ENCODE measurements at places on chromosomes 7 and 10. TPM values are rescaled to one million over a fixed set of nuclear protein-coding genes. Genes with fewer than 3 reads are reported as not detected.

Gene PRKCQ
- 0.20 TPM for total RNA-seq

Gene FFAR4
- total RNA-seq, result 0.25 TPM

Gene EPO
- 6.4 TPM for total RNA-seq

Gene ASB10
- not detected for total RNA-seq

Gene FLNC
- 0.55 TPM for total RNA-seq

Gene BMPER
- total RNA-seq, result 6.9 TPM

Gene MASTL
- 2.6 TPM for total RNA-seq

Gene CYP2W1
- total RNA-seq, result 0.08 TPM

Gene PRLHR
- total RNA-seq, result not detected

Gene LDB3
- total RNA-seq, result 0.20 TPM

Gene CUTC
- 15.9 TPM for total RNA-seq

Gene FAM25C
- not detected for total RNA-seq

Gene CLDN4
- 1.7 TPM for total RNA-seq

Gene SLC29A4
- 2.9 TPM for total RNA-seq

Gene PHYH
- total RNA-seq, result 140 TPM

Gene TMEM270
- not detected for total RNA-seq

Gene ST8SIA6
- total RNA-seq, result 1.8 TPM

Gene CYP2C18
- total RNA-seq, result 110 TPM

Gene OR2A7
- total RNA-seq, result 1.9 TPM

Gene ELFN1
- total RNA-seq, result 17.5 TPM

Gene NFKB2
- total RNA-seq, result 9.0 TPM

Gene CTAGE4
- 1.4 TPM for total RNA-seq

Gene NUTM2D
- total RNA-seq, result 4.0 TPM

Gene SLC18A3
- total RNA-seq, result not detected

Gene ZNF239
- 0.40 TPM for total RNA-seq

Gene CLCN1
- not detected for total RNA-seq

Gene MSS51
- total RNA-seq, result 0.50 TPM

Gene RAMP3
- 5.8 TPM for total RNA-seq

Gene PNLIPRP1
- total RNA-seq, result 2.5 TPM

Gene NRP1
- total RNA-seq, result 20.6 TPM

Gene MBL2
- total RNA-seq, result 108 TPM

Gene POM121L12
- total RNA-seq, result not detected

Gene ACHE
- 0.48 TPM for total RNA-seq

Gene NACAD
- 0.05 TPM for total RNA-seq

Gene BICC1
- total RNA-seq, result 1.6 TPM

Gene SLC13A1
- total RNA-seq, result 0.13 TPM

Gene ANXA7
- total RNA-seq, result 89.9 TPM

Gene OR2A1
- total RNA-seq, result not detected

Gene RBP3
- total RNA-seq, result not detected

Gene NUTM2A
- total RNA-seq, result 1.1 TPM

Gene SEMA3C
- total RNA-seq, result 0.86 TPM

Gene HOXA2
- total RNA-seq, result 0.15 TPM

Gene VAX1
- total RNA-seq, result not detected

Gene CPA2
- 1.9 TPM for total RNA-seq

Gene HABP2
- 289 TPM for total RNA-seq

Gene LBX1
- not detected for total RNA-seq

Gene ERV3-1
- 8.0 TPM for total RNA-seq

Gene SPDYE5
- total RNA-seq, result not detected

Gene FZD8
- total RNA-seq, result 5.7 TPM

Gene BAIAP2L1
- total RNA-seq, result 12.9 TPM

Gene PLPP4
- 0.48 TPM for total RNA-seq

Gene ADARB2
- 0.81 TPM for total RNA-seq

Gene GIMAP7
- 4.4 TPM for total RNA-seq

Gene MRLN
- total RNA-seq, result not detected

Gene CLDN12
- 34.2 TPM for total RNA-seq

Gene LIPK
- total RNA-seq, result not detected

Gene POLR1F
- 3.4 TPM for total RNA-seq

Data from left lobe of liver (tissue), 2 donors.